Activated CD4-positive, alpha-beta memory T cell treated with anti-CD3 and anti-CD28 coated beads for 36 hours (primary cell): ENCODE measurements at places on chromosomes 4 and X.

DNA sequence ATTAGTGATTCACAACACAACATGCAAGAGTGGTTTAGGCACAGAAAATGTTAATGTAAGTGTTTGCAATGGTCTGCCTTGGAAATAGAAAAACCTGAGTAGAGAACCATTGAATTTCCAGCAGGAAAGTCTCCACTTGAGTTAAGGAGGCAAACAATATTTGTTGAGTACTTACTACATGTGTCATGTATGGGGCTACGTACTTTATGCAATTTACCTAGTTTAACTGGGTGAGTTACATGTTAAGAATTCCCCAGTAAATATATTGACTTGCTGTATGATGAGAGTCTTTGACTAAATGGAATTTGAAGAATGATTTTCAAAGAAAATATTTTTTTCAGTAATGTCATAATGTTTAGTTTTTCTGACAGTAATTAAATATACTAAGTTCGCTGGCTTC is 7.8 kb upstream of the NPNT start:
- no peak for DNase-seq

- DNase-seq = no peak
These were observed 165.6 kb upstream of the GALNT7 start for GRCh38 chr4:173002830-173003561.

- no peak for DNase-seq
These were observed 170.9 kb upstream of the NAP1L5 start for GRCh38 chr4:88868510-88868909.

DNA sequence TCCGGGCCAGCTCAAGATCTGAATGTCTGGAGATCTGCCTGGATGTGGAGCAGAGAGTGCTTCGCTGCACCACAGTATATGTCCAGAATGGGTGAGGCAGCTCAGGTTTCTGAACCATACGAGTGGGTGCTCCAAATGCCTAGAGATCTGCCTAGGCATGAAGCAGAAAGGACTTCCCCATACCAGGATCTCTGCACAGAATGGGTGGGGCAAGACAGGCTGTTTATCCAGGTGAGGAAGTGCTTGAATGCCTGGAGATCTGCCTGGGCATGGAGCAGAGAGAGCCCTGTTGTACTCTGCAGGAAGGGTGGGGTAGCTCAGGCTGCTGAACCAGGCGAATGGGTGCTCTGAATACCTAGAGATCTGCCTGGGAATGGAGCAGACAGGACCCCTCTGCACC is 45.4 kb upstream of the MAGEC2 start:
- DNase-seq = no peak

- no peak for DNase-seq
These were observed 82.4 kb upstream of the TMEM150C start for GRCh38 chr4:82643994-82644733.

DNA sequence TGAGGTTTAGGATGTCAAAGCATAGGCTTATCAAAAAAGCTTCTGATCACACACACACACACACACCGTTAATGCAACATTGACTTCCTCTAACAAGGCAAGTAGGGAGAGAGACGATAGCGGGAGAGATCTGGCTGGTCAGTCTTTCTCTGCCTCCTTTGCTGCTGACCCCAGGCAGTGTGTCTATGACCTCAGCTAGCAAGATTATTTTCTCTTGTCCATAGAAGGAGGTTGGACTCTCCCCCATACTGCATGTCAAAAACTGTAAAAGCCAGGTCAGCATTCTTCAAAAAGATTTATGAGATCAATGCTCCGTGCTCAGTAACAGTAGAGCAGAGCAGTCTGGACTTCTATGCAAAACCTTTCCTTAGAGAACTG is 63.5 kb upstream of the PGM2 start:
- no peak for DNase-seq

DNA sequence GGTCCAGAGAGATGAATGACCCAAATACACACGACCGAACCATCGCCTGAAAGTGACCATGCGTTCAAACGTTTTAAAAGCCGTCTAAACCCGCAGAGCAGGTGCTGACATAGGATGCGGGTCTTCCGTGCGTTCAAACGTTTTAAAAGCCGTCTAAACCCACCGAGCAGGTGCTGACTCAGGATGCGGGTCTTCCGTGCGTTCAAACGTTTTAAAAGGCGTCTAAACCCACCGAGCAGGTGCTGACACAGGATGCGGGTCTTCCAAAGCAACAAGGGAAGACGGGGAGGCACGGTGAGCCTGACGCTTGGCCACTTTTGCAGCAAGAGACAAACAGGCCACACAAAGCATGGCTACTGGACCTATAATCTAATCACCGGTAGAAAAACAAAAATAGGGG is 47.2 kb downstream of the GAK start:
- no peak for DNase-seq

GRCh38 chrX:153870791-153871360 is 15.1 kb downstream of the L1CAM start:
- no peak for DNase-seq

- no peak for DNase-seq
These were observed 9.6 kb upstream of the SLC39A8 start for GRCh38 chr4:102354671-102355454.

- DNase-seq = no peak
These were observed 8.5 kb downstream of the UNC5C start for GRCh38 chr4:95540227-95540626.

DNA sequence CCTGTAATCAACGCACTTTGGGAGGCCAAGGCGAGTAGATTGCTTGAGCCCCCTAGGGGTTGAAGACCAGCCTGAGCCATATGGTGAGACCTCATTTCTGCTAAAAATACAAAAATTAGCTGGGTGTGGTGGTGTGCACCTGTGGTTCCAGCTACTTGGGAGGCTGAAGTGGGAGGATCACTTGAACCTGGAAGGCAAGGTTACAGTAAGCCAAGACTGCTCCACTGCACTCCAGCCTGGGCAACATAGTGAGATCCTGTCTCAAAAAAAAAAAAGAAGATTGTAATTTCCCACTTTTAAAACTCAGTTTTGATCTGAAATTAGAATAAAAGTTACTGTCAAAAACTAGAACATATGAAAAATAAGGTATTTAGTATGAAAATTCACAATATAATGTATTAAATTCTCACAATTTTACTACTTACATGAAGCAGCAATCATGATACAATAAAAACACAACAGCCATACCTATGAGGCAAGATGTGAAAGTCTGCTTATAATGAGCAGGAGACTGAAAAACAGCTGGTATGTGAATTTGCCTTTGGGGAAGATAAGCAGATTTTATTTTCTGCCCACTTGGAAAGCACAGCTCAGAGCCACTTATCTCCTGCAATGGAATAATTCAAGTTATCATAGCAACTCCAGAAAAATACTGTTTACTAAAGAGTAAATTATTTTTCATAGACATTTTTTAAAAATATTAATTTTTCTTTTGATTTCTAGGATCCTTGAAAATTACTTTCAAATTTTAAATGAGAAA is 50.6 kb downstream of the ZGRF1 start:
- no peak for DNase-seq

GRCh38 chrX:119981286-119982070 is 37.9 kb upstream of the NKAP start:
- DNase-seq = peak; percentile 29

DNA sequence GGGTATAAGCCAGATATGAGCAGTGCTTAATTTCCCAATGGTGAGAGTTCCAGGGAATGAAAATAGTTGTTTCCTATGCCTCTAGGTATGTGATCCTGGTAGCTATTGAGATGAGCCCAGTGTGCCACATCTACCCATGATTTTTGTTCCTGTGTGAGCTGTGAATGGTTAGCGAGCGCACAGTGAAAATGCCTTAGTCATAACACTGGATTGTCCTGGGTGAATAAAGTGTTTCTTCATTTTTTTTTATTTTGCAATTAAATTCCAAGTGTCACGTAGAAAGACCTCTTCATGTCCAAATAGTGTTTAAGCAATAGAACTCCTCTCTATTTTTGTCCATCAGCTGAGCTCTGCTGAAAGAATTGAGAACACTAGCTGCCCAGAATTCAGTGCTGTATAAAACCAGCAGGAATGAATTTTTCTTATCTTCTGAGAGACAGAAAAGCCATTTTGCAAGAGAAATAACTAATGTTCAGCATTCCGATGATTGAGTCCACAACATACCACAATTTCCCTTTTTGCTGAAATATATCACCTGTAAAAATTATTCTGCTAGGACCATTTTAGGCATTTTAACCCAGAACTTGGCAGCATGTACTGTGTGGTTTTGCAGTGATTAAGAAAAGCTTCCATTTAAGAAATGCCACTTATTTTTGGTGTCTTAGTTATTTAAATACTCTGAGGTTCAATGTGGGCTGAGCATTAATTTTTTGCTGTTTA is 5.6 kb downstream of the MAOA start:
- no peak for DNase-seq

DNA sequence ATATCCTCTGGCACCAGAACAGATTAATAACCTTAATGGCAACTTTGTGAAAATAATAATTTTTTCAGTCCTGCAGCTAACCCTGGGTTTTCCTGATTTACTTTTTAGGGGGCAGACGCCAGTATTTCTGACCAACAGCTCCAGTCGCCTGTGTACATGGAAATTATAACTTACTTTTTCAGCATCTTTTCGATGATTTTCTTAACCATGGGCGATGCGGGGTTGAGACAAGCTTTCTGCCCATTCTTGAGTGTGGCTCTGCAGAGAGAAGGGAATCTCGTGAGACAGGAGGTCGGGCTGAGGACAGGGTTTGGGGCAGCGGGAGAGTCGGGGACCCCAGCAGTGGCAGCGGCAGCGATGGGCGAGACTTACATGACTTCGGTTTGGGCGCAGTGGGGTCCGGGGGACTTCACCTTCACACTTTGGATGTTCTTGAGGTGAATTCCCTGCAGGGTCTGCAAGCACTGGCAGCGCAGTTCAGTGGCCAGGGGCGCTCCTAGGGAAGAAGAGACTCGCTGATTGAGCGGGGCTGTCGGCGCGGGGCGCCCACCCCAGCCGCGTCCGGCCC is 484 bp downstream of the CXCL2 start:
- DNase-seq = no peak

- DNase-seq = no peak
These were observed 63.5 kb upstream of the COL25A1 start for GRCh38 chr4:109365939-109366338.
